Stimulated activated CD8-positive, alpha-beta memory T cell treated with anti-CD3 and anti-CD28 coated beads, Interleukin-2, amount 100 ng/mL, for 48 hours (primary cell): ENCODE measurements at places on chromosomes 4 and X.

DNA sequence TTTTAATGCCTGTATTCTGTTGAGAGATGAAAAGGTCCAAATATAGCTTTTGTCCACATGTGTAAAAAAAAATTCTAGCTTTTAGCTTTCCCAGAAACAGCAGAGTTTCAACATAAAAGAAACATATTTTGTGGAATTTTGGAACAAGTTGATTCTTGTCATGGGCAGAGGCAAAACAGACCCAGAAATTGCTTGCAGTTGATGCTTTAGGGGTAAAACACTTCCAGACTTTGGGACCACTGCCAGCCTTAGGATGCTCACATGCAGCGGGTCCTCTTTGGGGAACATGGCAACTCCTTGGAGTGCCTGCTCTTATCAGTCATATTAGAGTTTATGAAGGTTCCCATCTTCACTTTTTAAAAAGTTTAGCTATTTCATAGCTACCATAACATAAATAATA lies 30.4 kb downstream of the DCLK2 start:
- no peak for DNase-seq

GRCh38 chrX:152637649-152638442 lies at the start of gene GABRQ:
GABRQ (plus strand) TSS chrX:152637895; CDS start chrX:152638203, 308 bp downstream.
- DNase-seq: no peak

DNA sequence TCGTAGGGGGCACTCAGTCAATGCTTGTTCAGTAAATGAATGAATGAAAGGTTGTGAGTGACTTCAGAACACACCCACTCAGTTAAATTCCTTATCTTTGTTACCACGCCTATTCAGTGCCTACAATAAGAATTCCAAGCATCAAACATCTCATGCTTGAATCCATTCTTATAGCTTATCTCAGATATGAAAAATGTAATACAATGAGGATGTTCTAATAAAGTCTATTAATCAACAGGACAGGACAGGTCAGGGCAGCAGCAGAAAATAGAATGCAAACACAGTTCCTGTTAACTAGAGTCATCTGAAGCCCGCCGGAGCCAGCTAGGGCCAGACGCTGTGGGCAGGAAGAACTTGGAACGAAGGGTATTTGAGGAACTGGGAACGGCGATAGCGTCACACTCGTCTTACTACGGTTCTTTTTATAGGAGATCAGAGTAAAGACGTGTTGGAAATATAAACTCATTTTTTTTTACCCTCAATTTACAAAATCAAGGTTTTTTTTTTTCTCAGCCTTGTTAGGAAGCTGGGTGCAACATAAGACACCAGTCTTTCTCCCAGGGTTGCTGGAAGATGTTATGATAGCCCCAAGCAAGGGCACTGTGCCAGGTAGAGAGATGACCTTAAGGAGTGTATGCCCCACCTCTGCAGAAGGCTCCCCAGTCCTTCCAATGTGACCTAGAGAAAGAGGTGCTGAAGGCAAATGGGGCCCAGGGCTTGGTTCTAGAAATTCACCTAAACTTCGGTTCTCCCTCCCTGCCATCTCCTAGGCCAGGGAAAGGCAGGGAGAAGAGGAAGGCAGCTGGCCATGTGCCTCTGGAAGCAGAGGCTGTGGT lies 48.3 kb downstream of the SEL1L3 start:
- no peak for DNase-seq

- DNase-seq: no peak
Measured at GRCh38 chr4:101944649-101945048, 154.1 kb downstream of the BANK1 start.

DNA sequence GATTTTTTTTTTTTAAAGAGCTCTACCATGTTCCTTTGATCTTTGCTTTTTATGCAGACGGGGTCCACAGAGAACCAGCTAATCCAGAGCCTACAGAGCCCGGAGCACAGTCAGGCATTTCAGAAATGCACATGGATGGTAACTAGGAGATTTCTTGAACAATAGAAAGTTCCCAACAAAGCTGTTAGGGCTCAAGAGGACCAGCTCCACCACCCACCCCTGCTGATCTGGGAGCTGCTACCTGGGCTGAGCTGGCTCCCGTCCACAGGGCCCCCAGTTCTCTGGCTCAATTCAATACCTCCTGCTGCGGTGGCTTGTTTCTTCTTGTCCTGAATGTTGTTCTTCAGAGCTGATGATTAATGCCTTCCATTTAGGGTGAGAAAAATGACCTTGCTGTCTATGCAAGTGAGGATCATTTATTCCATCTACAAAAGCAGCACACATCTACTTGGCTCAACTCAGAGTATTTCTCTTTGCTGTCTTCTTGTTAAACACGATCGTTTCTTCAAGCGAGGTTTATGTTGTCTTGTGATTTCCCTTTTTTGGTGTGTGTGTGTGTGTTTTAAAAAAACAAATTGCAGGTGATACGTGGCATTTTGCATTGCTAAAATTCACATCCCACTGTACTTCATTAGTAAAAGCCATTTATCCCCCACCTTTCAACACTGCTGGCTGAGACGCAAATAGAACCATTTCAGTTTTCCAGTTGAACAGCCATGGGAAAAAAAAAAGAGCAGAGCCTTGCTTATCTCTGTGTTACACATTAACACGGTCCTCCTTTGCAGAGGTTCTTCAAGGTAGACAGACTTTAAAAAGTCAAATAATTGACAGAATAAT lies 31.3 kb downstream of the IGFBP7 start:
- DNase-seq: no peak

DNA sequence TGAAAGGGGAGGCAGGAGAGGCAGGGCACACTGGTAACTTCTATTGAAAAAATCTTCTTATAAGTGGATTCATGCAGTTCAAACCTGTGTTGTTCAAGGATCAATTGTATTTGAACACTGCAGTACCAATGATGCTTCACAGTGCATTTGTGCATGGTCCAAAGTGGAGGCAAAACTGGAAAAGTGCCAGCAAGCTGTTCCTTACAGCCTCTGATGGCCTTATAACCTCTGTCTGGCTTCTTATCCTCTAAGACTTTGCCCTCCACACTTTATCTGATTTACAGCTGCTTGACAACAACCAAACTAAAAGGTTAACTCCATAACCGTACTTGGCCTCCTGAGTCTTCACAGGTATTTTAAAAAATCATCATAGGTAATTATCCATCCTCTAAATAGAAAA lies 40.4 kb downstream of the MAGEB17 start:
- DNase-seq: no peak

DNA sequence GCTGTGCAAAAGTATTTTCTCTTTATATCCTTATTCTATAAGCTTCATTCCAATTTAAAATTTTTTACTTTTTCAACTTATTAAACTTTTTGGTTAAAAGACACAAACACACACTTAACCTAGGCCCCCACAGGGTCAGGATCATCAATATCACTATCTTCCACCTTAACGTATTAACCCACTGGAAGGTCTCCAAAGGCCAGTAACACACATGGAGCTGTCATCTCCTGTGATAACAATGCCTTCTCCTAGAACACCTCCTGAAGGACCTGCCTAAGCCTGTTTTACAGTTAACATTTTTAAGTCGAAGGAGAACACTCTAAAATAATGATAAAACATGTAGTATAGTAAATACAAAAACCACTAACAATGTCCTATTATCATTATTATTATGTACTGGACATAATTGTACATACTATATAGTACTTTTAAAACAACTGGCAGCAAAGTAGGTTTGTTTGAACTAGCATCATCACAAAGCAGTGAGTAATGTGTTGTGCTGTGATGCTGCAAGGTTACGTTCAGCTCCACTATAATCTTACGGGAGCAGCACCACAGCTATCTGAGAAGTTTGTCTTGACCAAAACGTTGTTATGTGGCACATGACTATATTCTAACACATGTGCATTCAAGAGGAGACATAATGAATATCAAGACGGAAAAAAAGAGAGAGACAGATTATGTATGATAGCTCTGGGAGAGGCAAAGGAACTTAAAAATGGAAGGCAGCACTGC lies 33.7 kb downstream of the DHX15 start:
- DNase-seq: no peak

- DNase-seq: no peak
Measured at GRCh38 chr4:125710766-125711165, 396.0 kb downstream of the FAT4 start.

DNA sequence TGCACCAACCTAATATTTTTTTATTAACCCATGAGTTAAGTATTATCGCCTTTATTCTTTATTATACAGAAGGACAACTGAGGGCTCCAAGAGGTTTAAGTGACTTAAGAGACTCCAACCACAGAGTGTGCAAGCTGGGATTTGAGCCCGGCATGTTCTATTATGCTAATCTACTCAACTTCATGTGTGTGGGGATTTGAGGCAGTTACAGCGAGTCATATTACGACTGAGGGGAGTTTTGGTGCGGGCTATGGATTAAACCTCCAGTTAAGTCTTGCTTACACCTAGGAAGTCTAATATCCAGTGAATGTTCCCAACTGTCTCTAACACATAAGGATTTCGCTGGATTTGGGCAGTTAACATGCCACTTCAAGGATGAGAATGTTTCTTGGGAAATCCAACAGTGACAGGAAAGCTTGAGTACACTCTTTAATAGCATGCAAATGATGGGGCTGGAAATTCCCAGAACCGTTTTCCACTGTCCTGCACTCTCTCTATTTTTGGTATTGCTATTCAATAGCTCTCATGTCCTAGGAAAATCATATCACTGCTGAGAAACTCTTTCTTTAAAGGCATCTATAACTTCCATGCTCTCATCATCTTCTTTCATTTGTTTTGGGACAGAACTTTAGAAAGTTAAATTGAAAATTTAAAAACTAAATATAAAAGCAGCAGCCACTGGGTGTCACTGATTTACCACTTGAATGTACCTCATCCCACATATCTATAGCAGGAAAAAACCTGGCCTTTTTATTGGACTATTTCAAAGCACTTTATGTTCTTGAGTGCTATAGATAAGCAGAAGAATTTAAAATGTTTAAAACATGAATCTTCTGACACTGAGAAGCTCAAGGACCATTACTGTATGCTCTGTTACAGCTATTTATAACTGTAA lies 165.1 kb upstream of the TTC29 start:
- DNase-seq: no peak

GRCh38 chrX:39653691-39654090 lies 444.1 kb downstream of the BCOR start:
- no peak for DNase-seq

DNA sequence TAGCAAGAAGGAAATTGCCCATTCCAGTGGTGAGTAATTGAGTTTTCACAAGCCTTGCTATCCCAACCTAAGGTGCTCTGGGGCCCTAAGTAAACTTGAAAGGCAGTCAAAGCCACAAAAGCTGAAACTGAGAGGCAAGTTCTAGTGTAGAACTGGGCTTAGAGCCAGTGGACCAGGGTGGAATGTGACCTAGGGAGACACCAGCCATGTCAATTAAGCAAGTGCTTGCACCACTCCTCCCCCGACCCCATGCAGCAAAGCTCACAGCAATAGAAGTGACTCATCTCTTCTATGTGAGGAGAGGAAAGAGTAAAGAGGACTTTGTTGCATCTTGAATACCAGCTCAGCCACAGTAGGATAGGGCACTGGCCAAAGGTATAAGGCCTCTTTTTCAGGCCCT lies 486.1 kb upstream of the POU3F4 start:
- no peak for DNase-seq

DNA sequence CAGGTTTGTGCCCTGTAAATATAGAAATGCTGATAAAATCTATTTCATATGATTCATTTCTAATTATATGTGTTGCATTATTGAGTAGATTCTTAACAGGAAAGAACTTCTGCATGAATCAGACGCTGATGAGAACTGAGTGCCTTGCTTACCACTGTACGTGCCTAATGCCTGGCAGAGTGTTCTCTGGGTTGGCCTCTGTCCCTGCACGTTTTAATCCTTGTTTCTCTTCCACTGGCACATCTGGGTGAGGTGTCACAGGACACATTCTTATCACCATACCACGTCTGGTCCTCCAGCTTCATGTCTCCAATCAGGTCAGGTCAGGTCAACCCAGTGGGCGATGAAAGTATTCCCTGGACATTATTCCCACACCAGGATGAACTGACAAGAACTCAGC lies 53.6 kb downstream of the KLF3 start:
- no peak for DNase-seq

DNA sequence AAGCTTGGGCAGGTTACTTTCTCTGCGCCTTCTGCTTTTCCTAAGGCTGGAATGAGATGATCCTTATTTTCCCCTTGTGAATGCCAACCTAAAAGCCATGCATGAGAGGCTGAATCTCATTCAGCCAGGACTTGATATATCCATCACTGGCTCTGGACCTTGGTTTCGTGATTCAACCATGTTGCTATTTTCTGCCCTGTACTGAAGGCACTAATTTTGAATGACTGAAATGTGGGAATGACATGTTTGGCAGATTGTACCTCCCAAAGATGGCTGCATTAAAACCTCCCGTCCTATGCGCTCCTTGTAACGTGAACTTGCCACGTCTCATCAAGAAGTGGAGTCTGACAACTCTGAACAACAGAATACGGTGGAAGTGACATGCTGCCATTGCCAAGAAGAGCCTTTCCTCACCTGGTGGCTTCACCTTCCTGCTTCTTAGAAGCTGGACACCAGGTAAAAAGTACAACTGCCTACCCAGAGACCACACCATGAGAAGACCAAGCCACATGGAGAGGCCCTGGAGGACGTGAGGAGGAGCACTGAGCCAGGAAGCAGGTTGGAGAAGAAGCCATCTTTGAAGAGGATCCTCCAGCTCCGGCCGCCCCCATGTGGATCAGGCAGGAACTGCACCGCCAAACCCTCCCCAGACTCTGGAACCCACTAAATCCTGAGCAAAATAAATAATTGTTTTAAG lies 174.5 kb downstream of the NSUN7 start:
- peak; percentile 61 for DNase-seq

- DNase-seq: no peak
Measured at GRCh38 chr4:37471971-37472370, 214.2 kb downstream of the RELL1 start.

DNA sequence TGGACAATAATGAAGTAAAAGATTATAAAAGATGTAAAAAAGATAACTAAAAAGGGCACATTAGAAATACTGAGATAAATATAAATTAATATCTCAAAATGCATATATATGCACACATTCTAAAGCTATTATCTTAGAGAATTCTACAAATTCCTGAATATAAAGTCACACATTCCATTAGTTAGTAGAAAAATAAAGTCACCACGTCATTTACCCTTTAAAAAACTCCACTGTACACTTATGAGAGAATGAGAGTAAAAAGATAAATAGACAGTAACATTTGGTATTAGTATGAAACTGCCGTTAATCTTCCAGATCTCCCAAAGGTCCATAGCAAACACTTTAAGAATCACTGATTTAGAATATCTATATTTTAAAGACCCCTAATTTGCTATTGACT lies 67.2 kb upstream of the IL15 start:
- no peak for DNase-seq
